ENCODE measurements at places on chromosomes 2 and 18.

- no peak for DNase-seq
Observed at GRCh38 chr2:132424526-132425121, 8.0 kb downstream of the GPR39 start.

DNA sequence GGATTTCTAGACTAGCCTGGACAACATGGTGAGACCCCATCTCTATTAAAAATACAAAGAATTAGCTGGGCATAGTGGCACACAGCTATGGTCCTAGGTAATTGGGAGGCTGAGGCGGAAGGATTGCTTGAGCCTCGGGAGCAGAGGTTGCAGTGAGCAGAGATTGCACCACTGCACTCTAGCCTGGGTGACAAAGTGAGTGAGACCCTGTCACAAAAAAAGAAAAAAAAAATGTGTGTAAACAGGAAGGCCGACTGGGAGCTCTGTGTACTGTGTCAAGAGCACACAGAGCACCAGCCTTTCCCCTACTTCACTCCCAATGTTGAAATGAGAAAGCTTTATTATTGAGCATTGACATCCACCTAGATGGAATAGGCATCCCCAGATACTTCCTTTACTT, 681.7 kb upstream of the FSHR start:
- DNase-seq: no peak

GRCh38 chr2:174897286-174897685, 107.9 kb downstream of the CHN1 start:
- no peak for DNase-seq

DNA sequence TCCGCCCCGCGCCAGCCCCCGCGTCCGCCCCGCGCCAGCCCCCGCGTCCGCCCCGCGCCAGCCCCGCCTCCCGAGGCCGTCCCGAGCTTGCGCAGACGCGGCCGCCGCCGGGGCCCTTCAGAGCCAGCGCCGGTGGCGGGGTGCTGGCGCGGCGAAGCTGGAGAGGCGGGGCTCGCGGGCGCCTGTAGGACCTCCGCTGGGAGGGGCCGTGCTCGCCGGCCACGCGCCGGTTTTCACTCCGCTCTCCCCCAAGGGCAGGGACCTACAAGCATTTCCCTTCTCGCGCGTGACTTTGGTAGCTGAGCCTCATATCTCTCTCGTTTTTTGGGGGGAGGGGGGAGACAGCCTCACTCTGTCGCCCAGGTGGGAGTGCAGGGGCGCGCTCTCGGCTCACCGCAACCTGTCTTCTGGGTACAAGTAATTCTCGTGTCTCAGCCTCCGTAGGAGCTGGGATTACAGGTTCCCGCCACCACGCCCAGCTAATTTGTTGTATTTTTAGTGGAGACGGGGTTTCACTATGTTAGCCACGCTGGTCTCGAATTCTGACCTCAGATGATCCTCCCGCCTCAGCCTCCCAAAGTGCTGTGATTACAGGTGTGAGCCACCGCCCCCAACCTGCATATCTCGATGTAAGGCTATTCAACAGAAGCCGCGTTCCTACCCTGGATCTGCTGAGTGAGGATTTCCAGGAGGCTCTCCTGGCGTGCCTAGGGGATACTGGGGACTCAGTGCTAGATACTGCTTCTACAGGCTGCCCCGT, at the start of gene ZNF514:
Gene ZNF514, minus strand, starts transcription at position 159 of the 760 bp plus-strand sequence. CDS start 6,595 bp downstream, outside the sequence.
- peak; percentile 59 for DNase-seq

DNA sequence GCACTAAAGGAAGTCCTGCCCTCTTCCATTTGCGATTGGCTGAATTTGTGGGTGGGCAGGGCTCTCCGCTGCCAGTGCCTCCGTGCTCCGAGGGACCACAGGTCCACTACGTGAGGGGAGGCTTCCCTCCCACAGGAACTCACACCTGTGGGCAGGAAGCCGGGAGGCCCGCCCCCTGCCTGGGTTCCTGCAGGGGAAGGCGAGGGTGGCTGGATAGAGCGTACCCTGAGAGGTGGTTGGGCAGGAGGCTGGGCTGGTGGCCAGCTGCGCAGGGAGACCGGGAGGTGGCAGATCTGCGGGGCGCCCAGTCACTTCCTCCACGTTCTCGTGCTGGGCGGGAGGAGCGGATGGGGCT, 47.0 kb upstream of the PTH2R start:
- no peak for DNase-seq

GRCh38 chr2:189500456-189501160, 59.3 kb downstream of the WDR75 start:
- no peak for DNase-seq

Data from GM18507 (cell line).